ENCODE measurements at places on chromosomes 1 and 21.

DNA sequence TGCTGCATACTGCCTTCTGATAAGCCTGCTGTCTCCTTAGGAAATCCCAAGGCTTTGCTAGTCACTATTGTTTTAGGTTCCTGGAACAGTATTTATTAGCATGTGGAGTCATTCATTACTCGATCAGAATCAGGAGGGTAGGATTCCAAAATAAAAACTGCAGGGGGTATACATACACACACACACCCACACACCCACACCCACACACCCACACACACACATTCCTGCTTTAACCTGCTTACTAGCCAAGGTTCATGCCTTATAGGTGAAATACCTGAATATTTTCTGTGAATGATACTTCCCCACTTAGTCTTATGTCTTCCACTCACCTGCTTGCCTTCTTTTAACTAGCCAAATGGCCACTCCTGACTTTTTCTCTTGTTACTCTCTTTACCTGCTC, 325.1 kb downstream of the ADGRL2 start:
- no peak for DNase-seq

DNA sequence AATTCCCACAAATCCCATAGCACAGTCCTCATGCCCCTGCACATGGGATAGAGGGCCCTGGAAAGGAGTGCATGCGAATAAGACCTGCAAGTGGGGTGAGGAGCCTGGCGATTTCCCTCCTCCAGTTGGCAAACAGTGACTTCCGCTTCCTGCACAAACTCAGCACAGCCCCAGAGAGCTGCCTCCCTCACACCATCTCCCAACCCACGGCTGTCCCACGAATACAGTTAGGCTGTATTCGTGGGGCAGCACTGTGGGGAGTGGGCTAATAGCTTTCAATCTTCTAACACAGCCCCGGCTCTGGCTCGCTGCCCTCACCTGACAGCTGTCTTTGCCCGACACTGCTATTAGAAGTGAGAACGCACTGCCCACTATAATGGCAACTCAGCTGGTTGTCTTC, 28.2 kb upstream of the CNTN2 start:
- no peak for DNase-seq

GRCh38 chr21:17915976-17916375, 96.8 kb upstream of the C21orf91 start:
- DNase-seq: no peak

- DNase-seq: no peak
These were observed 803.7 kb downstream of the KCNT2 start for GRCh38 chr1:195804547-195804946.

DNA sequence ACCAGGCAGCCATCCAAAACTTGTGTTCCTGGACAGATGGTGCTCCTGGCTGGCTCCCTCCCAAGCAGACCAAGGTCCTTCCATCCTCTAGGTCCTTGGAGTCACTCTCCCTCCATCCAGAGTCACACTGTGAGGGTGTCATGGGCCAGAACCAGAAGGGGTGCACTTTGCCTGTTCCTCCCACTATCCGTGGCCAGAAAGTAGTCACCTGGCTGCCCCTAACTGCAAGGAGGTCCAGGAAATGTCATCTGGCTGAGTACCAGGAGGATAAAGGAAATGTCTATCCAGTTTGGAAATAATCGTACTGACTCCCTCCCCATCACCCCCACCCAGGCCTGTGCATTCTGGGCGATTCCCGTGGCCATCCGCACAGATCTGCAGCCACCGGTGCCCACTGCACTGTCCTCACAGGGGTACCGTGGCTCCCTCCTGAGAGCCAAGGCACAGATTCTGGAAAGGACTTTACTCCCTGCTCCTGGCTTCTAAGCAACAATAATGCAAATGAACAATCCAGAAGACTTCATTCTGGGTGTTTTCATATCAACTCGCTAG, 253.2 kb downstream of the NPHP4 start:
- no peak for DNase-seq

GRCh38 chr1:230754796-230755195, 7.6 kb downstream of the CAPN9 start:
- peak; percentile 32 for DNase-seq

DNA sequence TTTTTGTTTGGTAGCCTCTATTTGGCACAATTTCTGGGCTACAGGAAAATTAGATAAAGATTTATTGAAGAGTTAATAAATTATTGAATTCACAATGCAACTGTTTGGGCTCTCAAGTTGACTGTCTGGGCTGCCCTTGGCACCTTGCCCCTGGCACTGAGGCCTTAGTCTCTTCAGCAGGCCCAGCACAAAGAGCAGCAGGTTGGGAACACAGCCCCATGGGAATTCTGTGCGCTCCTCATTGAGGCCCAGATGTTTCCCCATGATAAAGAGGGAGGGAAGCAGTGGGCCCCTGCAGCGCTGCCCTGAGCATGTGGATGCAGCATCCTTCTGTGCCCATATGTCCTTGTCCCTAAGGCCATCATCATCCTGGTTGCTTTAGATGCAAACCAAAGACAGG, 2.9 kb downstream of the CRNN start:
- no peak for DNase-seq

- peak; percentile 43 for DNase-seq
These were observed 223.0 kb downstream of the PLA2G4A start for GRCh38 chr1:187051618-187052232.

- DNase-seq: no peak
These were observed 2.4 kb downstream of the DMRTA2 start for GRCh38 chr1:50420689-50421365.

DNA sequence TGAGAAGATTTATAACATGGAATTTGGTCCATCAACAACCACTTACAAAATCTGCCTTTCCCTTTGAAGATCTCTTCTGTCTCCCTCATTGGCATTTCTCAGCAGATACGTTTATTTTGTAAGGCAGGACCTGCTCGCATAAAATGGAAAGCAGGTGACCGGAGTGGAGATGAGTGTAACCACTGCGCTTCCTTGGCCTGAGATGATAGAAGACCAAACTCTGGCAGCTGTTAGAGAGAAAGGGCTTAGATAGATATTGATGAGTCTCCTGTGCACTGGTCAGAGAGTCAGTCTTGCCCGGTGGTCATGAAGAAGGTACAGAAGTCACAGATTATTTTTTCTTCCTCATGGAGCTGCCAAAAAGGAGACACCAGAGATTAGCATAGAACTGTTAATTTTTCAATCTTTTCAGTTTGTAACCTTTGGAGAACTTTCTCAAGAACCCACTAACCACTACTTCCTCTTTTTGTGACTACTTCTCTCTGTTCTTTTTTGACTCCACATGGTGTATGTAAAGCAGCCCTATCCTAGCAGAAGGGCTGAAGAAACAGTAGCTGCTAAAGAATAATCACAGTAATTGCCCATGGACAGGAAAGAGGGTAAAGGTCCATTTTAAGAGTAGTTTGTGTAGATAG, 47.6 kb downstream of the FCRL3 start:
- no peak for DNase-seq
